Activated naive CD4-positive, alpha-beta T cell (primary cell): ENCODE measurements at places on chromosomes 1 and 21.

DNA sequence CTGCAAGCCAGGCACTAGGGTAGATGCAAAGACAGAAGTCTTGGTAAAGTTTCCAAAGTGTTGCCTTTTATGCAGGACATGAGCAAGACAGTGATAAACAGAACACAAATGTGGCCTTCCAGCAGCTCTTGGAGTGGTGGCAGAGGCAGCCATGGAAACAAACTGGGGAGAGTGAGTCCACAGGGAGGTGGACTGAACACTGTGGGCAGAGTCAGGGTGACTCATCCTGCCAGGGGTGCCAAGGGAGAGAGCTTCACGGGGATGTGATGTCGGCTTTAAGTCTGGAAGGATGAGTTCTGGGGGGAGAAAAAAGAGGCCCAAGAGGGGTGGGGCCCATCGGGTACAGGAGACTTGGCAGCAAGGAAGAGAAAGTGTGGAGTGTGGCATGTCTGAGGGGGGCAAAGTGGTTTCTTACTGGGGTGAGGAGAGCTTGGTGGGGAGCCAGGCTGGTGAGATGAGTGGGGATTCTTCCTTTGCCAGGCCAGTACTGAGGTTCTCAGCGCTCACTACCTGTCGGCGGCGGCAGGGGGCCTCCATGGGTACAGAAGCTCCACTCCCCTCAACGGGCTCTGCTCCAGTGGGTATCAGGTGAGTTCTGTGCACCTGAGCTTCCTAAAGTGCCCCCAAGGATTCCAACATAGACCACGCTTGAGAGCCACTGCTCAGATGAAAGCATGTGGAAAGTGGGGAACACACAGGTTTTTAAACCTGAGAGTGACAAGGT, 41.8 kb downstream of the KIAA0040 start:
- DNase-seq: no peak

GRCh38 chr21:34589511-34590282, 25.2 kb downstream of the RCAN1 start:
- DNase-seq: no peak

DNA sequence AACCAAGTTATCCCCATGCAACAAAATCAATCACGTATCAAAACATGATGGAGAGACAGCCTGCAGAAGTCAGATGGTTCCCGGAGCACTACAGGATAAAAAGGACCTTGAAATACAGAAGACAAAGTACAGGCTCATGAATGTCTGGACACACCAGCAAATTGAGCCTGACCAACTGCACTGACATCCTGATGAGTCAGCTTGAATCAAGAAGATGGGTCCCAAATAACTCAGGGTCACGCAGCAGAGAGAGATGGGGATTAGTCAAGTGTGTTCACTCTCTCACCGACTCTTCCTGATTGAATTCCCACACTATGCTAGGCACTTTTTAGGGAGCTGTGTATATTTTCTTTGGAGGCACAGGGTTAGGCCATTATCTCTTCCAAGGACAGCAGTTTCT, 71.1 kb upstream of the DIRAS3 start:
- DNase-seq: no peak

GRCh38 chr1:94063379-94063778, 57.6 kb downstream of the ABCA4 start:
- DNase-seq: no peak

DNA sequence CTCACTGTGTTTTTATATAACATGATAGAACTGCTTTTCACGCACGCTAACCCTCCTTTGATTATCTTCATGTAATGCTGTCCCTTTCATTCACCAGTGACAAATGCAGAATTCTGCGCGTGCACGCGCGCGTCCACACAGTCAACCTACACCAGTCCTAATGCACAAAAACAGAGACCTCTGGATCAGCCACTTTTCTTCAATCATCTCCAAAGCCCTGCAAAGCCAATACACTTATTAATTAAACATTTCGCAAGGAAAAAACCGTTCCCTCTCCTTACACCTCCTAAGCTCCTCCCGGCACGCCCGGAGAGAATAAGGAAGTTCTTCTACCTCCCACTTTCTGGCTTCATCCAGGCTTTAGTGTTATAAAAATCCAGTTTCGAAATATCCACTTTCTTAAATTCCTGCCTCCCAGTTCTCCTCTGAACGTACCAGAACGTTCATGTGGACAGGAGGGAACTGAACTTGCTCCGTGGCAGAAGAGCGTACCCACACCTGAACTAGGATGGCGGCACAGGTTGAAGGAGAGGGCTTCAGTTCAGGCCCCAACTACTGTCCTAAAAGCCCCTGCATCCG, 4.6 kb downstream of the LMX1A start:
- DNase-seq: no peak

DNA sequence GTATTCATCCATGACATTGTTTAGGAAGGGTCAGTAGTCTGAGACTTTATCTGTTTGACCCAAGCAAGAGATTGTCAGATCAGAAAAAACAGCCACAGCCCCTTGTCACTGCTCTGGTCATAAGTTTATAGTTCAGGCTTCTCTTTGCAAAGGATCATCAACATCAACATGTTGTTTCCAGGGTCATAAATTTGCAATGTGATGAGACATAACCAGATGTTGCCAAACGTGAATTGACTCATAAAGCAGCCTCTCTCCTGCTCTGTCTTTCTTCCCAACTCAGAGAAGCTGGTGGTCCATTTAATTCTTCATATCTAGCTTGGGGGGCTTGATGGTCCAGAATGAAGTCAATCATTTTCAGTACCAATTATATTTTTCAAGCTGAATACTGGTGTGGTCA, 507.2 kb upstream of the PBX1 start:
- DNase-seq: no peak

GRCh38 chr1:34867415-34867814, 7.9 kb upstream of the SMIM12 start:
- no peak for DNase-seq

DNA sequence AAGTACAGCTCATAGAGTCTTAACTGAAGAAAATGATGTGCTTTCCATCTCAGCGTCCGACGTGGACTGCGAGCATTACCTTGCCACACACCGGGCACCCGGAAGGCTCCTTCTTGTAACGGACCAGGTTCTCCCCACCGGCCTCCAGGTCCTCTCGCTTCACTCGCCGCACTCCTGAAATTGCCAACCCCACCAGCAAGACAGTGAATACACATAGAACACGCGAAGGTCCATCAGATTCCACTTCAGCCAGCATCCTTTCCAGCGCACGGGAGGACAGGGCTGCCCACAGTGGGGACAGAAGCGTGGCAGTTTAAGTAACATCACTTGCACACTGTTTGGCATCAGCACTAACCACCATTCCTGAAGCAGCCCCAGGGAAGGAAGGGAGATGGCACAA, 53.3 kb downstream of the PRDM15 start:
- no peak for DNase-seq

DNA sequence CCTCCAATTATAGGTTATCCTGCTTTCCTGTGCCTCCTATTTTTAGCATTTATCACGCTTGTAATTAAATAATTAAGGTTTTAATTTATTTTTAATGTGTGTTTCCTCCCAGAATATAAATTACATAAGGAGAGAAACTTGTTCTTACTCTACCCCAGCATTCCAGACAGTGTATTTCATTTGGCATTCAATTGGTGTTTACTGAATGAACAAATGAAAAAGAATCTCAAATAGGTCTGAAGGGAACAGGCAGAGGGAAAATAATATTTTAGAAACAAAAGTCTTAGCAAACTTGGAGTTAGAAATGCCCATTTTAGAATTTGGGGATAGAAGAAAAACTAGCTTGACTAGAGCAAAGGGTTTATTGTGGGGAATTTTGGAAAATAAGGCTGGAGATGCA, 9.9 kb upstream of the RSRP1 start:
- no peak for DNase-seq

GRCh38 chr1:217542837-217543236, 88.1 kb downstream of the GPATCH2 start:
- DNase-seq: no peak

GRCh38 chr21:17402937-17403336, 109.9 kb upstream of the CXADR start:
- DNase-seq: no peak

GRCh38 chr1:69263921-69264391, 303.8 kb upstream of the LRRC7 start:
- no peak for DNase-seq

- DNase-seq: no peak
These were observed 62.3 kb upstream of the SLC25A33 start for GRCh38 chr1:9476790-9477463.

DNA sequence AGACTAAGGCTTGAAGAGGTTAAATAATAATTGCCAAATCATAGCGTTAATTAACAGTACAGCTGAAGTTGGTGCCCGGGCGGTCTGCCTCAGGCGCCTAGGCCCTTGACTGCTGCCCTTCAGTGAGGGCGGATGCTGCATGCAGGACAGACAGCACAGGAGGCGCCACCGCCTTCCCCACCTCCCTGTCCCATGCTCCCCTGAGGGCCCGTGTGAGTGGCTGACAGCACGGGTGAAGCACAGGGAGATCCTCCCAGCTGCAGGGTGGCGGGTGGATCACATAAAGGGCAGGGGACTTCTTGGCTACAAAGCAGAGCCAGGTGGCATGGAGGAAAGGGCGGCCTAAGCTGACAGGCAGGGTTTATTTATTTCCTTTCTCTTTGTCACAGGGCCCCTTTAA, 49.1 kb downstream of the DDX20 start:
- DNase-seq: no peak

- DNase-seq: no peak
These were observed 9.6 kb upstream of the ADORA1 start for GRCh38 chr1:203117611-203118575.

GRCh38 chr1:33346927-33347649, 26.2 kb upstream of the A3GALT2 start:
- DNase-seq: no peak

GRCh38 chr1:87202451-87202850, 126.2 kb upstream of the LMO4 start:
- no peak for DNase-seq

DNA sequence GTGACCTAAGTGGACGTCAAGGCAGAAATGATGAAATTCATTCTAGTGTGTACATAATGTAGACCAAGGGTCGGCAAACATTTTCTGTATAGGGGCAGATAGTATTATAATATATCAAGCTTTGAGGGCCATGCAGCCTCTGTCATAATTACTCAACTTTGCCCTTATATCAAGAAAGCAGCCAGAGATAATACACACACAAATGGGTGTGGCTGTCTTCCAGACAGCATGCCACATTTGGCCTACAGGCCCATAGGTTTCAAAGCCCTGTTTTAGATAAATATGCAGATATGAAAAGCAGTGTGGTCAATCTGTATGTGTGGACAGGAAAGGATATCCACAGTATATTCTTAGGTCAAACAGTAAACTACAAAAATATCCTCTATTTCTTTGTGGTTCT, 320.1 kb upstream of the FMN2 start:
- no peak for DNase-seq

- no peak for DNase-seq
These were observed 3.4 kb downstream of the TNFRSF25 start for GRCh38 chr1:6462412-6463119.

GRCh38 chr1:84756455-84757082, 66.3 kb upstream of the SSX2IP start:
- no peak for DNase-seq

GRCh38 chr1:57820356-57821095, 396.7 kb upstream of the DAB1 start:
- DNase-seq: no peak

DNA sequence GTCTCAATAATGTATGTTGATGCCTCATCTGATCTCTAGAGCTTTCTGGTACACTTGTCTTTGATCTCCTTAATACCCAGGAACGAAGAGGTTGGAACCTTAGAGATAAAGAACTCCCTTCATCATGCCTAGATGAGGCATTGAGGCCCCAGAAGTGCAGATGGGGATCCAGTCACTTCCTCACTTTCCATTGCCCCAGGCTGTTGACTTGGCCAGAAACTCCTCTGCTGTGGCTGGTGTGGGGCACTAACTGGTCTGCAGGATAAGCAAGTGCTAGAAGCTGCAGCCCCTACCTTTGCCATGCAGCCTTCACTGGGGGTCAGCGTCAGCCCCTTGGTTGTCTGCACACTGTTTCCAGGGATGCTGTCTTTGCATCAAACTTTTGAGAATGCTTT, 49.9 kb downstream of the STUM start:
- DNase-seq: no peak

DNA sequence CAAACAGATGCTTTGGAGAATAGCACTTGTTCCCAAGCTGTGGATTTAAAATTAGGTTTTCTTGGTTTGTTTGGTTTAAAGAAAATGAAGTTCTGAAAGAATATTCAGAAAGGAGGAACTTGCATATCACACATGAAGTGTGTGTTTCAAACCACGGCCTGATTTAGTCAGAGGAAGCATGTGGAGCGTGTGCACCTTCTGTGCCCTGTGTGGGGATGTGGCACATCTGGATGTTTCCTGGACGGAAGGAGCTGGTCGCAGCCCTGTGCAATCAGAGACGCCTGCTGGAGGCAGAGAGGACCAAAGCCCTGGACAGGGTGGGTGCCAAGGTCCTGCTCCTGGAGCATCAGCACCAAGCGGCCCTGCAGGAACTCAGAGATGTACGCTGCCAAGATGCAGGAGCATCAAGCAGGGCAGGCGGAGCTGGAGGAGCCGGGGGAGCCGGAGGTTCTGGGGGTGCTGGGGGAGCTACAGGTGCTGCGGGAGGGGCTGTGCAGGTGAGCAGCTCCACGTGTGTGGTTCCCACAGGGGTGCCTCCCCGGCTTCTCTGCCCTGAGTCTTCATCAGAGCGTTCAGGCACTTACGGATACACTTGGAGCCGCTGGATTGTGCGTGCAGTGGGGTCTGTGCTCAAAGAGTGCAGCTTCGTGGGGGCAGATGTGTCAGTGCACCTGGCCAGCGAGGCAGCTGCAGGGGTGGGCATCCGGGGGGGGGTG, 45.7 kb downstream of the PCNT start:
- no peak for DNase-seq

DNA sequence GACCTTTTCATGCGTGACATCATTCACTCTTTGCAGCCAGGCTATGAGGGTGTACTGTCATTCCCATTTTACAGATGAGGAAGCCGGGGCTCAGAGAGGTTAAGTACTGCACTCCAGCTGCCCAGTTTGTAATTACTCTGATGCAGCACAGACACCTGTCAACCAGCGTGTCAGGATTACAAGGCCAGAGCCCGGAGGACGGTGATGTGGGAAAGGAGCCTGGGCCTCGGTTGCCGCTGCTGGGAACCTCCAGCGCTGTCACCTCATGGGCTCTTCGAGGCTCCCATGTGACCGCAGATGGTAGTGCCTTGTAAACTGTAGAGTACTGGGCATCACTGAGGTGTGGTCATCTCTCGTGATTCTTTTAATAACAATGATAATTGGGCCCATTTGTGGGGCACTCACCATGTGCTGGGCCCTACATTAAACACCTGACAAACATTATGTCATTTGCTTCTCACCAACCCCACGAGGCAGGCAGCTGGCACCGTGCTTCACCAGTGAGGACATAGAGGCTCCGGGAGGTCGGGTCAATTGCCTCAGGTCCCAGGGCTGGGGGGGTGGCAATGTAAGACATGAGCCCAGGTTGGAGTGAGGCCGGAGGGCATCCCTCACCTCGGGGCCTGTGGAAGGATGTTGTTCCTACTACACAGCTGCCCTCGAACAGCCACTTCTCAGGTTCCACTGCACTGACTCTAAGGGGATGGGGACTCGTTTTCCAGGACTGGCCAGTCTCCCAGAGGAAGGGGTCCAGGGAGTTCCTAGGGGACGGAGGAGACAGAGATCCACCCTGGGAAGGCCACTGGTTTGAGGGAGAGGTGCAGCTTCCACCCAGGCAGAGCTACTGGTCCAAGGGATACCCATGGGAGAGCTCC, 42.8 kb upstream of the PADI1 start:
- no peak for DNase-seq

- no peak for DNase-seq
These were observed 31.5 kb downstream of the WARS2 start for GRCh38 chr1:119108988-119109387.

- no peak for DNase-seq
These were observed 176.2 kb downstream of the ADGRL4 start for GRCh38 chr1:78830321-78830720.
